ENCODE measurements at places on chromosomes 5 and 9.
A peak's percentile ranks its signal among the peaks of the same experiment; 100 is the strongest.

DNA sequence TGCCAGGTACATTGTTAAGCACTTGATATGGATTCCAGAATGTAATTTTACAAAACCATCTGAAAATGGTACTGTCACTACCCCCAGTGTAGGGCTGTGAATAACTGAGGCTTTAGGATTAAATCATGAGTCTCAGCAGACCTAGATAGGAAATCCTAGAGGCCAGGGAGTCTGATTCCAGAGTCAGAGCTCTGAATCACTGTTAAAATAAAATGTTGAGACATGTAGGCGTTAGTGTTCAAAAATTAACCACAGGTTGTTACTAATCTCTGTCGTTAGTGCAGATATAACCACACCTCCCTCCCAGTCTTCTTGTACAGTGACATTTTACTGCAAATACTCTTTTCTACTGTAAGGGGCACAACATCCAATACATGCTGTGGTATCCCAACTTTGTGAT lies 1828.8 kb downstream of the MAT2B start:
- DNase-seq: no peak

GRCh38 chr5:141598391-141599345 lies 20.1 kb downstream of the DIAPH1 start:
- no peak for DNase-seq

- peak; percentile 77 for DNase-seq
Measured at GRCh38 chr5:95712347-95712958, 18.7 kb upstream of the RHOBTB3 start.

DNA sequence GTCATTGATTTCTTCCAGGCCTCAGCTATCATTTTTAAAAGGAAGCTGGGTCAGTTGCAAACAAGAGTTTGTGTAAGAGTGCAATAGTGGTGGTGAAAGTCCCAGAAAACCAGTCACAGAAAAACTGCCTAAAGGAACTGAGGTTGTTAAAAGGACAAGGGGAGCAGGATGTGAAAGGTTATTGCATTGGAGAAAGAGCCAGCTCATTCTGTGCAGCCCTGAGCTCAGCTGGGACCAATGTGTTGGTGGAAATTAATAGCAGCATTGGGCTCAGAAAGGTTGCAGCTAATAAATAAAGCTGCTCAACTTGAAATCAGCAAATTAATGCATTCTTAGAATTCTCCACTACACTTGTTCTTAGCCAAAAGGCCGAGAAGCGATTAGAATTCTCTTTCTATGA lies 34.9 kb downstream of the NREP start:
- no peak for DNase-seq

GRCh38 chr9:124010303-124010664 lies 1.3 kb upstream of the LHX2 start:
- DNase-seq: no peak

- peak; percentile 87 for DNase-seq
Measured at GRCh38 chr5:35803191-35803651, 53.5 kb upstream of the IL7R start.

DNA sequence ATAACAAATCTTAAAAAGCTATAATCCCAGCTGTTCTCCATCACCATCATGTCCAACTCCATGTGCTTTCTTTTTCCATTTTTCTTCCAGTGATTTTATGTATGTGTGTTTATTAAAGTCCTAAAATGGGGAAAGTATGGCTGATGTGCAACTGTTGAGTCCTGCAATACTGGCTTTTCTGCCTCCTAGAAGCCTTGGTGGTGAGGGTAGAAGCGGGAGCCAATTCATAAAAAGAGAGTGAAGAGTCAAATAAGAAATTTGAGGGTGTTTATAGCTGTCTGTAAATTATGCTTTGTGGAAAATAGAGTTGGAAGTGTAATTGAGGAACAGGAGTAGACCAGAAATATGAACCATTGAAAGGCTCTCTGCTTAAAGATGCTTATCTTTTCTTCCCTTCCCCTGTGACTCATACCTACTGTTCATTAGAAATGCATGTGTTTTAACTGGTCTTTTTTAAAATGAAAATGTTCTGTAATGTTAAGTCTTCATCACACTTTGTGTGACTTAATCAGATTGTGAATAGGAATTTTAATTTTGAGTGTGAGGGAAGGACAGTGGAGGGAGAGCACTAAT lies 80.1 kb downstream of the ZCCHC7 start:
- DNase-seq: peak; percentile 80

- DNase-seq: no peak
Measured at GRCh38 chr9:132858751-132859150, 19.3 kb downstream of the AK8 start.

DNA sequence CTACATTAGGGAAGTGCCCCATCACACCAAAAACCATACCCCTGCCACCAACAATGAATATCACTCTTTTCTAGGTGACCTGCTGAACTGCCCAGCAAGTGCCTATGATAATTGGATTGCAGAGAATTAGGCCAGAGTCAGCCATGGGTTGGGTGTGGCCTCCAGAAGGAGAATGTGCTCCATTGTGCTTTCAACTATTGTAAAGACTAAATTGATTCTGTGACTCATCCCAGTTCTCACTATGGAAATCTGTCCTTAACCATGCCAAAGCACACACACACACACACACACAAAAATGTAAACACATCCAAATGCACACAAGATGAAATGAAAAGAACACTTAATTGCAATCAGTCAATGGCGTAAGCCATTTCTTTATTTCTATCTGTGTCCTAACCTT lies 25.7 kb downstream of the DRD1 start:
- DNase-seq: no peak

DNA sequence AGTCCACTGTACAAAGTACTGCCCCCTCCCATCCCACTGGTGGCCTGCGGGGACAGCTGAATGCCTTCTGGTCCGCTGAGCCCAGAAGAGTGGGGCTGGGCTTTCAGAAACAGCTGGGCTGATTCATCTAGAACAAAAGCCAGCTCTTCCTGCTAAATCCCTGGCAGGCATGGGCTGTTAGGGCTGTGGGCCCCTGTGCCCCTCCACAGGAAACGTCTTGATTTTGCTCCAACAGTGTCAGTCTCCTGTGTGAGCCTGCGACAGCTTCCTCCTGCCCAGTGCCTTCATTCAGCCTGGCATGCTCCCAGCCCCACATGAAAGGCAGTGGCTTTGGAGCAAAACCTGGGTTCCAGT lies 6.9 kb upstream of the GSN start:
- DNase-seq: peak; percentile 77

DNA sequence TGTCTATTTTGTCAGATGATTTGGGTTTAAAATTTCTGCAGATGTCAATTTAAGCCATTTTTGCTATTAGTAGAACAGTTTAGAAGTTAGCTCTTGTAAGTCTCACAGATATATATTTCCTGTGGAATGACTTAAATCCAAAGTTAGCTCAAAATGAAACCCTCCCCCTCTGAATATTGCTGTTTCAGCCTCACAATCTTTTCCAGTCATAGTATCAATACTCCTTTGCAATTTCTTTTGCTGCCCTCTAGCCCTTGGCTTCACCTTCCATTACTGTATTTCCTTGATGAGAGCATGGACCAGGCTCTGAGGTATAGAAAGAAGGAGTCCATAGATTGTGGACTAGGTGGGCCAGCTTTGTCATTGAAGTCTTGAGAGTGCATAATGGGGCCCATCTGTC lies 124.4 kb downstream of the ATG10 start:
- DNase-seq: no peak

- peak; percentile 93 for DNase-seq
Measured at GRCh38 chr5:36876299-36876964, at the start of gene NIPBL. NIPBL (plus strand) TSS chr5:36876769; CDS start chr5:36953697, 76,928 bp downstream.

- peak; percentile 80 for DNase-seq
Measured at GRCh38 chr5:55154873-55155272, 5.1 kb upstream of the GPX8 start.

GRCh38 chr5:152092580-152092979 lies 167.9 kb upstream of the GLRA1 start:
- DNase-seq: no peak

- DNase-seq: no peak
Measured at GRCh38 chr9:91770229-91770628, 179.8 kb downstream of the ROR2 start.

DNA sequence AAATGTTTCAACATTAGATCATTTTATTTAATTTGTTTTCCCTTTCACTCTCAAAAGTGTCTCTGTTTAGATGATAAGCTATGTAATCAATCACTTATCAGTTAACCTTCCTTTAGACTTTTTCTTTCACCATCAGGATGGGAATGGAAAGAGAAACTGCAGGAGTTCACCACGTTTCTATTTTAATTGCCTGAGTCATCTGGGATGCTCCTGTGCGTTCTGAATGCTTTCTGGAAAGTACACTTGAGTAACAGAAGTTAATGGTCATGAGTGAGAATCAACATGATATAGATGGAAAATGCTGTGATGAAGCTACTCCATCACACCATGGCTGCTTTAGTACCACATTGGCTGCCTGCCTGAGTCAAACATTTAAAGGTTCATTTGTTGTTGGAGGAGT lies 783.3 kb upstream of the CDH9 start:
- no peak for DNase-seq

GRCh38 chr5:124043456-124043855 lies 531.5 kb downstream of the CSNK1G3 start:
- DNase-seq: no peak

DNA sequence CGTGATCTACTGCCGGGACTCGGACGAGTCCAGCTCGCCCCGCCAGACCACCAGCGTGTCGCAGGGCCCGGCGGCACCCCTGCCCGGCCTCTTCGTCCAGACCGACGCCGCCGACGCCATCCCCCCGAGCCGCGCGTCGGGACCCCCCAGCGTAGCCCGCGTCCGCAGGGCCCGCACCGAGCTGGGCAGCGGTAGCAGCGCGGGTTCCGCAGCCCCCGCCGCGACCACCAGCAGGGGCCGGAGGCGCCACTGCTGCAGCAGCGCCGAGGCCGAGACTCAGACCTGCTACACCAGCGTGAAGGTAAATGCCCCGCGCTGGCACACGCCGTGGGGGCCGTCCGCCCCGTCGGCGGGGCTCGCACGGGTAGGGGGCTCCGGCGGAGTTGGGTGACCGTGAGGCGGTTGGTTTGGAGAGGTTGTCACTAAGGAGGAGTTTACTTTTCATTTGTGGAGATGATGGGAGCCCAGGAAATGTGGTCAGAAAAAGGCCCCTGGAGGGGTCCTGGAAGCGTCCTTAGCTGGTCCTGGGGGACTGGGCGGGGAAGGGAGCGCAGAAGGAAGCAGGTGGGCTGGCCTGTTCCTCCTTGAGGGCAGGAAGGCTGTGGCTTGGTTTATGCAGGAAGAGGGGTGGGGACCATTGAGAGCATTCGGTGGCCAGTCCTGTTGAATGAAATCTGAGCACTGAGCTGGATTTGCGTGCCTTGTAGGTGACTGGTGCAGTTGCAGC lies 647 bp downstream of the PDE8B start:
- no peak for DNase-seq

- no peak for DNase-seq
Measured at GRCh38 chr5:142966121-142966420, 195.9 kb downstream of the ARHGAP26 start.

DNA sequence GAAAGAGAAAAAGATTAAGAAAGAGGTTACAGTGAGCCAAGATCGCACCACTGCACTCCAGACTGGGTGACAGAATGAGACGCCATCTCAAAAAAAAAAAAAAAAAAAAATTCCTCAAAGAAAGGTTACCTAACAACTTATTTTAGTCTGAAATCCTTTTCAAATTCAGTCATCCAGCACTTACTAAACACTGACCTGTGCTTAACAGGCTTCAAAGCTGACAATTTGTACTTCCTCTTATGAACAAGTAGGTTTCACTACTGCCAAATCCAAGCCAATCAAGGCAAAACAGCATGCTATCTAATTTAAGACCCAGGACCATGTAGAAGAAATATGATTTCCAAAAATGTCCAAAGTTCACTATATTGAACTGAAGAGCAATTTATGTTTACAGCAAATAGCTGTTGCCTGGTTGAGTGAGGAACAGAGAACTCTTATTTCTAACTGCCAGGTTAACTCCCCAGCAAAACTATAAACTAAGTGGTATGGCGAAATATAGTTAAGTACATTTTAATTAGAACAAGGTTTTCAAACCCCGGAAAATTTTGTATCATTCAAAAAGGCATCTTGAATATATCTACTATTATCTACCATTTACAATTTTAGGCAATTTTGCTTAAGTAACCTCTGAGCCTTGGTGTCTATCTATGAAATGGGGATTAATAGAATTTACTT lies 13.4 kb downstream of the PWWP2A start:
- DNase-seq: peak; percentile 31

GRCh38 chr9:16726718-16727451 lies 143.6 kb downstream of the BNC2 start:
- peak; percentile 79 for DNase-seq

DNA sequence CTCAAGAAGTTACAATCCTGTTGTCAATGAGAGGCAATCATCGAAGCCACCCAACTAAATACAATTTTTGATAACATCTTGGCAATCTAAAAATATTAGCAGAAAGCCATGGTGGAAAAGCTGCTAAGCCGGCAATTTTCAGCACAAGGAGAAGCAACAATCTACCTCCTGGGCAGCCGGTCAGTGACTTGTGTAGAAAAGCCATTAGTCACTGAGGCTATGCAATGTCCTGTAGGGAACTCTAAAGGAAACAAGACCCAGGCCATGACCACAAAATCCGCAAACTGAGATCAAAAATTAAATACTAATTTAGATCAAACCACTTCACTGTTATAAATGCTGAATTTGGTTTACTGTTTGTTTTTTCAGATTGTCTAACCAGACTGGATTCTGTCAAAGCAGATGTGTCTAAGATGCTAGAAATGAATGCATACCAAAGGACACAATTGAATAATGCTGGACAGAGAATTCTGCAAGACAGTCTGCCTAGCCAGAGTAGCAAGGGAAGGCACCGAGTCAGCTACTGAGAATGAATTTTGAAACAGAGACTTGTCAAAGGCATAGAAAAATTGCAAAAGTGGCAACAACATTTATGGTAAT lies 384.8 kb downstream of the PRELID2 start:
- no peak for DNase-seq

GRCh38 chr9:25677301-25678146 lies 720 bp downstream of the TUSC1 start:
- peak; percentile 81 for DNase-seq

DNA sequence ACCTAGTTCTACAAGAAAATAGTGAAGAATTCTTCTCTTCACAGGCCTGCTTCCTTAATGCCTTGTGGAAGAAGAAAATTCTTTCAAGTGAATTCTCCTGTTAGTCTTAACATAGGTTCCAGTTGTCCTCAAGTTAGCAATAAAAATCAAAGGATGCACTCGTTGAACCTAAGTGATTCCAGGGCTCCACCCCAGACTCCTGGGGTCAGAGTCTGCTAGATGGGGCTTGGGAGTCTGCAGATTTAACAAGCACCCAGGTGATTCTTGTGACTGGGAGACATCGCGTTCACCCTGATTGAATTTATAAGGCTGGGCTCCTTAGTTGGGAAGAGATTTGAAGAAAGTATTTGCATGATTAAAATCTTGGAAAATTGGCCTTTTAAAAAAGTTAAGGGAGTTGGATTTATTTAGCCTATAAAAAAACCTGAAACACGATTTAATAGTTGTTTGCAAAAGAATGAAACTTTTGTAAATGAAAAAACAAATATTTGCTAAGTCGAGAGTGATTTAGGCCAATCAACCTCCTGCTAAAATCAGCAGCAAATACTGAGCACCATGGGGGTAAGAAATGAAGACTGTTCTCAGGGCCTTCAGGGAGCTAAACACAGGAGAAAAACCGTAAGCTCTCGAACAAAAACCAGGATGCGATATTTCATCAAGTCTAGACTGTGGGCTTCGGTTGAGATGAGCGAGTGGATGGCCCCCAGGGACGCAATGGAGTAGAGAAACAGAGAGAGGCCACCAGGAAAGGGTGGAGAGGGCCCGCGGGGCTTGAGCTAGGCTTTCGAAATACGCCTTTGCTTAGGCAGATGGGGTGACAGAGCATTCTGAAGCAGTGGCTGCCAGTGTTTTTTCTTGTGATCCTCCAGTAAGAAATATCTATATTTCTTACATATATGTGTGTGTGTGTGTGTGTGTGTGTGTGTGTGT lies 86.9 kb upstream of the TTC23L start:
- DNase-seq: no peak

Data from lung microvascular endothelial cell (primary cell).